ENCODE measurements at places on chromosomes 13 and 19. TPM values are rescaled to one million over a fixed set of nuclear protein-coding genes. Genes with fewer than 3 reads are reported as not detected.

The ZNF529 gene
- polyA plus RNA-seq = 11.7 TPM

GRCh38 chr13:111474136-111475002, 153.9 kb downstream of the TEX29 start:
- DNase-seq = no peak

- DNase-seq = no peak
These were observed 867.7 kb downstream of the PCDH9 start for GRCh38 chr13:66362485-66362884.

The ACP5 gene
- 66.9 TPM for polyA plus RNA-seq

GRCh38 chr19:1067341-1067957, 482 bp downstream of the ARHGAP45 start:
- no peak for DNase-seq

DNA sequence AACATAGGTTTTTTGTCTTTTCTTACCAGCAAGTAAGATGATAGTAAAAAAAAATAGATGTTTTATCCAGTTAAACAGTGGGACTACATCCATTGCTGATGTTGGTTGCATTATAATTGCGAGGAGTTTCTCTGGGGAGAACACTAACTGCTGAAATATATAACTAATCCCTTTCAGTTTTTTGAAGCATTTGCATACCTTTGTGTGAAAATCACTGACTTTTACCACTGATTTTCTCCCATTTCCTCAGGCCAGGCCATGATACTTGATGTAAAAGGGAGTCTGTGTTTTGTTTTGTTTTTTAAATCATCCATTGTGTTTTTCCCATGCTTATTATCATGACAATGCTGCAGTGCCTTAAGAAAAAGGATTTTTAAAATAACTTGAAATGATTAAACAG, 699.5 kb downstream of the PCDH9 start:
- DNase-seq = no peak

GRCh38 chr19:13557756-13558398, 51.6 kb upstream of the CACNA1A start:
- no peak for DNase-seq

GRCh38 chr19:16377521-16377920, 52.9 kb downstream of the KLF2 start:
- peak; percentile 29 for DNase-seq

GRCh38 chr13:110220471-110220870, 86.5 kb downstream of the COL4A1 start:
- DNase-seq = no peak

DNA sequence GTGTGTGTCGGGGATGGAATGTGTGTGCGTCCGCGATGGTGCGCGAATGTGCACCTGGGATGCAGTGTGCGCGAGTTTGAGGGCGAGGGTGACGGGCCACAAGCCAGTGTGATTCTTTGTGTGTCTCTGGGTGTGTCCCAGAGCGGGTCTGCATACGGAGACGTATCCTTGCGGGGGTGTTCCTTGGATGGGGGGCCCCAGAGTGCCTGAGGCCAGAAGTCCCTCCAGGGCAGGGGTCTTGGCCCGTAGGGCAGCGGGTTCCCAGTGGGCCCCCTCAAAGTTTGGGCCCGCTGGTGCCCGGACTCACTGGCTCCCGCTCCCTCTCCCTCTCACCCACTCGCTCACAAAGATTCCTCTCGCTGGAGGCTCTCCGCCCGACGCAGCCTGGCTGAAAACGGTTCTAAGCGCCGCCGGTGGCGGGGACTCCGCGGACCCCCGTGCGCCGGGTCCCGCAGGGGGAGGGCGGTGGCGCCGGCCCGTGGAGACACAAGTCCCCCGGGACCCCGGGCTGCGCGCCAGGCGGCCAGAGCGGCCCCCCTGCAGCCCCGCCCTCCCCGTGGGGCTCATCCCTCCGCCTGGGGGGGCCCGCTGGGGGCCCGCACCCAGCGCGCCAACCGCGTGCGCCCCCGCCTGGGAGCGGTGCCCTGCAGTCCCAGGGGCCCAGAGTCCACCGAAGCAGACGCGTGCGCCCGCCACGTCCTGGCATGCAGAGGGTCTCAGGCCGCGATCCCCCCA, 886 bp downstream of the CRLF1 start:
- DNase-seq = no peak

Data from ovary (tissue), 10 donors.